ENCODE measurements at places on chromosomes 16 and 17.

- DNase-seq, result no peak
Observed at GRCh38 chr17:8080208-8080798, 7.2 kb downstream of the ALOX12B start.

DNA sequence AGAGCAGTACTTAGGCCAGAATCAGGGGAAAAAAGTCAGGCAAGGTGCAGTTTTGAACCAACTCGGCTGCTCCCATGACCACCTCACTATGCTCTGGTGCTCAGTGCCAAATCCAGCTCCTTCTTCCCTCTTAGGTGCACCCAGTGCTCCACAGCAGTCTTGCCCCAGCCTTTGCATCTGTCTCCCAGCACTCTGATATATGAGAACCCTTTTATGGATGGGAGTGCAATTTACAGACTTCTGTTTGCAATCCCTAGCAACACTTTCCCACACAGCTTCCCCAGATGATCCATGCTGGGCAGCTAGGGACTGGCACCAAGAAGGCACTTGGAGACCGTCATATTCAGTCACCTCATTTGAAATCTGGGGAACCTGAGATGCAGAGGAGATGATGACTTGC, 267.9 kb upstream of the CCL2 start:
- DNase-seq, result no peak

- no peak for DNase-seq
Observed at GRCh38 chr16:19666477-19666876, 51.5 kb downstream of the KNOP1 start.

DNA sequence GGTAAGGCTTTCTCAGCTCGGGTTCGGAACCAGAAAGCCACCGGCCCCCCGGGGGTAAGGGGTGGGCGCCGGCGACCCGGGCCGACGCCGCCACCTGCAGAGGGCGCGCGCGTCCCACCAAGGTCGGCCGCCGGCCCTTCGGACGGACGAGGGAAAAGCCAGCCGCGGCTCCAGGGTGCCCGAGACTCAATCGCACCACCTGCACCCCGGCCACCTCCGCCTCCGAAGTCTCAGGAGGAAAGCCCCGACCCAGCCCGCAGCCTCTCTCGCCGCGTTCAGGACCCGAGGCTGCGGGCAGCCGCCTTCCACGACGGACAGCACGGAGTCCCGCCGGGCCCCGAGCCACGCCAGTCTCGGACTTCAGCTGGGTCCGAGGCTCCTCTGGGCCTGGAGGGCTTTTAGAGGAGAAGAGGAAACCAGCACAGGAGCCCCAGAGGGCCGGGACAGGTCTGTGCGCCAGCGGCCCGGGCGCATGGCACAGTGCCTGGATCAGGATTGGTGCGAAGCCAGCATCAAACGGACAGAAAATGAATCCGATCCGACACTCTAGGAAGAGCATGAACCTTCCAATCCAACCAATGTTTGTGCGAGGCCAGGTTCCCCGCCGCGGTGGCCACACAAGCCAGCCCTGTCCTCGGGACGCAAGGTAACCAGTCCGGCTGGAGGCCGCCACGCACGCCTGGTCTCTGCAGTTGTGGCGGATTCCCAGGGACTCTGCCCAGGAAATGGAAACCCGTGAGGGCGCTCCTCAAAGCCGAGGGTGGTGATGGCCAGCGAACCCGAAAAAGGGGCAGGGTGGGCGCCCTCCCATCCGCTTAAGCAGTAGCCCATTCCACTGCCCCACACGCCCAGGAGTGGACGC, 6.7 kb downstream of the CBX8 start:
- no peak for DNase-seq

DNA sequence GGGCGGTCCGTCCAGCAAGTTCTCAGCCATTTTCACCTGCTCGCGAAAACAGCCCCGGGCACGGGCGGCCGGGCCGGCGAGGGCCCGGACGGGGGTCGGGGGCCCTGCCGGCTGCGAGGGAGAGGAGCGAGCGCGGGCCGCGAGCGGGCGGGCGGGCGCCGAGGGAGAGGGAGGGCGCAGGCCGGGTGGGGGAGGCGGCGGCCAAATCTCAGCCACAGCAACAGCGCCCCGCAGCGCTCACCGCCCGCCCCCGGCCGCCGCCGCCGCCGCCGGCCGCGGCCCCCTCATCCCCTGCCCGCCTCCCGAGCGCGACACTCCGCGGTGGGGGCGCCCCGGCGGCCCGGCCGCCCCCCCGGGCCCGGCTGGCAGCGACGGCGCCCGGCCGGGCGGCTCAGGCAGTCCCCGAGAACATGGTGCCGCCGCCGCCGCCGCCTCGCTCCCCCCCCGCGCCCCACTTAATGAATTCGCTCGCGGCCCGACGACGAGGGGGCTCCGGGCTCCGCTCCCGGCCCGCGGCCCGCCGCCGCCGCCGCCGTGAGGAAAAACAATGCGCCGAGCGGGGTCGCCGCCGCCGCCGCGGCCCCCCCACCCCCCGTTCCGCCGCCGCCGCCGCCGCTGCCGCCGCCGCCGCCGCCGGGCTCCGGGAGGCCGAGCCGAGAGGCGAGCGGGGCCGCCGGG, 487 bp downstream of the CREBBP start:
- DNase-seq, result peak; percentile 74

DNA sequence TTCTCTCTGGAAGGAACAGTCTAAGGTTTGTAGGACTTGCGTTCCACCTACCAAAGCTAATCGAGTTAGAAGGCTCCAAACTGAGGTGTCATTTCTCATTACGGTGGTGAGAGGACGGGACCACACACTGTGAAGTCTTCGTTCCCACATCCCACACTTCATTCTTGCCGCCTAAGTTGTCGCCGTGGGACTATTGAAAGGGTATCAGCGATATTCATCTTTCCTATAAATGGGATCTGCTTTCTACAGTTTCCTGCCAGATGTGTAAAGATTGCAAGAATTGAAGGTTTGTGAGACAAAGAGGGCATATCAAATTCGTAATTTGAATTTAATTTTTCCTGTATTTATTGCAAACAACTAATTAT, 608 bp upstream of the TRIM37 start:
- no peak for DNase-seq

- DNase-seq, result no peak
Observed at GRCh38 chr16:85917012-85917411, 18.1 kb downstream of the IRF8 start.

GRCh38 chr16:87457061-87457611, 35.7 kb downstream of the ZCCHC14 start:
- DNase-seq, result no peak

GRCh38 chr16:79072517-79072916, 528.0 kb downstream of the MAF start:
- no peak for DNase-seq

DNA sequence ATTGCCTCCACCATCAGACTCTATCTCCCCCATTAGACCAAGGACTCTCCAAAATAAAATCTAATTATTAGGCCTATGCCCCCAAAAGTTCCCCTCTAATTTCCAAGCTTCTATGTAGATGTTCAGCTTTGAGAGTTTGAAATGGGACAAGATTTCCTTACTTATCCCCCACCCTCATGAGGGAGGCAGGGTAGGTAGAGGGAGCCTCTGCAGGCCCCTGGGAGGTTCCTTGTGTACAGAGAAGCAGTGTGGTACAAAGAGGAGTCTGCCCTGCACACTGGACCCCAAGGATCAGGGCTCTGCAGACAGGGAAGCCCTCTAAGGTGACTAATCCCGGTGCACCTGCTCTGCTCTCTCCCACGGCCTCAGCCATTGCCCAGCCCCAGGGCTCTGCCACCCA, 2.5 kb downstream of the KRT17 start:
- DNase-seq, result no peak

DNA sequence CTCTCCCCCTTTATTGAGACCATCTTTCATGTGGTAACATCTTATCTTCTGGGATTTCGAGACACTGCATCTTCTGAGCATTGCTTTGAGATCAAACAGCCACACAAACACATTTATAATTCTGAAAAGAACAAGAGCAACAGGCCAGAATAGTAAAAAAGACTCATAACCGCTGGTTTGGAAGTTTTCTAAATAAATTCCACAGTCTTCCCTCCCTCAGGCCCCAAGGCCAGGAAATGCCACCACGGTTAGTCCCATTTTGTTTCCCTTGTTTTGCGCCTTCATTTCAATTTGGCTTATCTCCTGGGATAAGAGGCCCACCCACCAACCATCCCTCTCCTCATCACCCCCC, 25.3 kb downstream of the LITAF start:
- DNase-seq, result no peak

GRCh38 chr17:82873521-82873920, 33.7 kb upstream of the ZNF750 start:
- DNase-seq, result no peak

DNA sequence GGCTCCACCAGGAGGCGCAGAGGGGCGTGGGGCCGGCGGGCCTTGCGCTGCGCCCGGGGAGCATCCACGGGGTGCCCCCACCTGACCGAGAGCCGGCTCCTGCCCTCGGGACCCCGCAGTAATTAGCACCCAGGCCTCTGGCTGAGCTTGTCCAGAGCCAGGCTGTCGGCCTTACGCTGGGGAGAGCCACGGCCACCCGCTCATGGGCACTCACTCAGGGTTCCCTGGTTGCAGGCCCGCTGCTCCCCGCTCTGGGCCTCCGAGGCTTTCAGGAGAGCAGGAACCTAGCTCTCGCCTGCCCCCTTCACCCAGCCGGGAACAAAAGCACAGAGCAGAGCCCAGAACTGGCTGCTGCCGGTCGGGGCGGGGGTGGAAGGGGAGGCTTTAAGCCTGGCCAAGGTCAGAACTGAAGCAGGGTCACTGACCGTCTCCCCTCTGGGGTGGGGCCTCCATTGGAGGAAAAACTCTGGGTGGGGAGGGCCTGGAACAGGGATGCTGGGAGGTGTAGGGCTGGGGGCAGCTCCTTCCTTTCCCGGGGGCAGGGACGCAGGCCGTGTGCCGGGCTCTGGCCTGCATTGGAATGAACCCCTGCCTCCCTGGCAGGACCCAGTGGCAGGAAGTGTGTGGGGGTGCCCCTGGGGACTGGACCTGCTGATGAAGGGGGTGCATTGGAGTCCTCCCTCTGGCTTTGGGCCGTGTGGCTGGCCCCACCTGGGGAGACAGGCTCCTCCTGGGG, 12.3 kb downstream of the GLIS2 start:
- DNase-seq, result peak; percentile 57

- DNase-seq, result no peak
Observed at GRCh38 chr16:24027466-24027865, 191.7 kb downstream of the PRKCB start.

DNA sequence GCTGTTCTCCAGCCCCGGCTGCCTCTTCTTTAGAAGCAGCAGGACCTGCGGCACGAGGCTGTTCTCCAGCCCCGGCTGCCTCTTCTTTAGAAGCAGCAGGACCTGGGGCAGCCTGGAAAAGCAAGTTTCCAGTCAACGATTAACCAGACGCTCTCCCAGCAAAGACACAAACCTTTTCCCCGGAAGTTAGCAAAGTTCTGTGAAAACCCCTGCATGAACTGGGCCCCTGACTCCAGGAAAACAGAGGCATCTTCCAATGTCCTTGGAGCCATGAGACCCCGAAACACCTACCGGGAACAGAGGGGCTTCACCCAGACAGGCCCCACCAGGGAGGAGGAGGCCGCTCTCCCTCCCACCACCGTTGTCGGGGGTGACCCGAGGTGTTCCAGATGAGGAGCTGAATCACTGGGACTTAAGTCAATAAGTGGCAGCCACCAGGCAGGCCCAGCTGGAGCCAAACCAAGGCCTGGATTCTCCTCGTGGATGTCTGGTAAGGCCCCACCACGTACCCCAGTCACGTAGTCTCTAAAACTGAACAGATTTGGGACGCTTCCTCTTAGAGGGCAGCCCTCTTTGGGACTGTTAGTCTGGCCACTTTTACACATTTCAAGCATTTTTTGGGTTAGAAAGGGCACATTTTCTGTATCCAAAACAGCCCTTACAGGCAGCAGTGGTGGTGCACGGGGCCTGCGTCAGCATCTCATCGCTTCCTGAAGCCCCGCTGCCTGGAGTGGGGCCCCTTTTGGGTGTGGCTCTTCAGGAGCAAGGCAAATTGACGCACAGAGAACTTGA, at the start of gene RPH3AL:
Gene RPH3AL, minus strand, starts transcription at position 387 of the 792 bp plus-strand sequence. CDS start 25,264 bp downstream, outside the sequence.
- DNase-seq, result no peak

- no peak for DNase-seq
Observed at GRCh38 chr17:74353446-74354060, 8.1 kb downstream of the BTBD17 start.

DNA sequence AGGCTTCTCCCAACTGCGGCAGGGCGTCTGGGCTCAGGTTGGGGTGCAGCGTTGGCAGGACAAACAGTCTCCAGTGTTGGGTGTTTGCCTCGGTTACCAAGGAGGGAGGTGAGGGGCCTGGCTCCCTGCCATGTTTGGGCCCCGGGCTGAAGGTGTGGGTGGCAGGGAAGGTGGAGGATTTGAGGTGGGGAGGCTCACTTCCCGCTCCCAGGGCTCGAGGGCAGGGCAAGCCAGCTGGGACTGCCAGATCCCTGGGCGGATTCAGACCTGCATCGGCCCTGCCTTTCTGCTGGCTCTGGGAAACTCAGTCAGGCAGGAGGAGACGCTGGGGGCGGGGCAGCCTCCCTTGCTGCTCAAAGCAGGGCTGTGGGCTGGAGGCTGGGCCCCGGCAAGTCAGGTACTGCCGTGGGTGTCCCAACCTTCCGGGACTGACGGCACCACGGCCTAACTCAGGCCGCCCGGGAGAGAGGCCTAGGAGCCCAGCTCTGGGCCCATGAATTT, 31.3 kb upstream of the KRT17 start:
- DNase-seq, result no peak

DNA sequence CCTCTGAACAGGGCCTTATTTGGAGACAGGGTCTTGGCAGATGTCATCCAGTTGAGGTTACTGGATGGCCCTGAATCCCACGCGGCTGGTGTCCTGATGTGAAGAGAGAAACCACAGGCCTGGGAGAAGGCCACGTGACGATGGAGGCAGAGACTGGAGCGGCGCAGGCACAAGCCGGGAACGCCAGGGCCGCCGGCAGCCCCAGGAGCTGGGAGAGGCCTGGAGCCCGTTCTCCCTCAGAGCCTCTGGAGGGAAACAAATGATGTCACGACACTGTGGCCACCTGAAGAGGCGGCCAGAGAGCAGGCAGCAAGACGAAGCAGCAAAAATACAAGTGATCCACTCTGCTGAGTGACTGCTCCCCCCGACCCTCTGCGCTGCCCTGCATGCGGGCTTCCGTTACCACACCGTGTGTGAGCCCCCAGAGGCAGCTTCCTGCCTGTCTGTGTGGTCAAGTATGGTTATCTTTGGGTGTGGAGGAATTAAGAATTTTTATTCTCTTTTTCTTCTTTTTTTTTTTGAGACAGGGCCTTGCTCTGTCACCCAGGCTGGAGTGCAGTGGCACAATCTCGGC, 11.6 kb downstream of the CD7 start:
- no peak for DNase-seq

GRCh38 chr17:81419319-81419885, 24.1 kb downstream of the BAHCC1 start:
- no peak for DNase-seq

- DNase-seq, result no peak
Observed at GRCh38 chr16:1974157-1975070, 2.6 kb downstream of the TBL3 start.

Measured in CD4-positive, alpha-beta T cell treated with Interleukin-17A for 1 hour (primary cell).